ENCODE measurements at places on chromosomes 7 and 10.

DNA sequence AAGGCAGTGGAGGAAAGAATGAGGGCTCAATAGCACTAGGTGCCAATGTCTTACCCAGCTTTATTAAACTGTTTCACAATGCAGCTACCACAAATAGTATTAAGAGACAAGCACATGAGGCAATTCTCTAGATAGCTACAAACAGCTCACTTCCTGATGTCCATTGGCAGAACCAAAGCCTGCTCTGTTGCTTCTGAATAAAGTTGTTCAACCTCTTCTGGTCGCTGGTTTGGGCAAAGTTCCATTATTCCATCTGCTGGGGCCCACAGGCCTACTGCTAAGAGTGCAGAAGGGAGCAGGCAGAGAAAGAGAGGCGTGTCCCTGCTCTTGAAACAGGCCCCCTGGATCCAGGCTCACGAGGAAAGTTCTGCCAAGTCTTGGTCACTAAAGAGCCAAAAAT, 173.9 kb downstream of the ZNF438 start:
- peak; percentile 9 for DNase-seq

DNA sequence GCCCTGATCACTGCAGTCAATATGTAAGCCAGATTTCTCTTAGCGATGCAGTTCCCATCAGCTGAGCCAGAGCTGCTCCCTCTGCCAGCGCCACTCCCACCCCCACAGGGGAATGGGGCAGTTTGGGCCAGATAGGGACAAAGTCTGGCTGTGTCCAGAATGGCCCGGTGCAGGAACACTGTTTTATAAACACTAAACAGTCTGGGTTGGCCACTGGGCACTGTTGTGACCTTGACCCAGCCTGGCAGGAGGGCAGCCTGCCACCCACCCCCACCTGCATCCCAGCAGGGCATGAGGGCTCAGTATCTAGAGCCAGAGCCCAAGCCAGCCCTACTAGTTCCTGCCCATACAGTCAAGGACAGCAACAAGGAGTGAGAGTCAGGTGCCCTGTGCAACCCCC, 1.3 kb downstream of the OGDHL start:
- DNase-seq = no peak

DNA sequence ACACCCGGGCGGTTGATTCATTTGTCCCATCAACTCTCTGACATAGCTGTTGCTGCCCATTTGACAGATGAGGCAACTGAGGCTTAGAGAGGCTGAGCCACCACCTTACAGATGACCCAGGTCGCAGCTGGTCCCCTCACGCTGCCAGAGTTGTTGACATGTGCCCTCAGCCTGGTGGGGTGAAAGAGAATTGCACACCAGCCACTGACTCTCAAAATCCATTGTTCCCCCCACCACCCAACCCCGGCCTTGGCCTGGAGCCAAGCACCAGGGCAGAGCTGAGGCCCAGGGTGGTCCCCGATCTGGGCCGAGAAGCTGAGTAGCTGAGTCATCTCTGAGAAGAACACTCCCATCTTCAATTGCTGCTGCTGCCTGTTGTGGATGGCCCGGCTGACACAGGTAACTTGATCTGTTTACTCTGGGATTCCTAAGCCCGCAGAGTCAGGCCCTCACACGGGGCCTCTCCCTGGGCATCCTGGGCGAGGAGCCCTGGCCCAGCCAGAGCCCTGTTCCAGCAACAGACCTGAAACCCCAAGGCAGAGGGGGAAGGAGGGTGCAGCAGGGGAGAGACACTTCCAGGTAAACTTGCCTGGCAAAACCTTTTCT, 27.5 kb downstream of the PVRIG start:
- DNase-seq = peak; percentile 65

GRCh38 chr10:47309408-47310089, 9.6 kb downstream of the GDF10 start:
- DNase-seq = no peak

- DNase-seq = peak; percentile 48
These were observed 495.9 kb downstream of the XPNPEP1 start for GRCh38 chr10:109427411-109427810.

GRCh38 chr7:7731732-7732131, 13.3 kb upstream of the RPA3 start:
- no peak for DNase-seq

DNA sequence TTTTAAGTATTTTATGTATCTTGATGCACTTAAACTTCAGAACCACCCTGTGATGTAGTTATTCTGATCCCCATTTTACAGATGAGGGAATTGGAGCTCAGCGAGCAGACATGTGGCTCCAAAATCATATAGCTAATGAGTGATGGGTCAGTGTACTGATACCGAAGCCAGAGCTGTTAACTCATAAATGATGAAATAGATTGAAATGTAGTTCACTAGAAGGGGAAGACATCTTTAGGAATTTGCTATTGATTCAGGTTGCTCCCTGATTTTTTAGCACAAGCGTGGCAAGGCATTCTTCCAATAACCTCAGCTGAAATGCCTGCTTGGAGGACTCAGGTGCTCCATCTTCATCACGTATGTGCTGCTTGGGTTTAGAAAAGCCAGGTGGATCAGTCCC, 228.8 kb downstream of the PTEN start:
- DNase-seq = no peak

GRCh38 chr10:70587045-70587658, 15.4 kb downstream of the PRF1 start:
- DNase-seq = no peak

DNA sequence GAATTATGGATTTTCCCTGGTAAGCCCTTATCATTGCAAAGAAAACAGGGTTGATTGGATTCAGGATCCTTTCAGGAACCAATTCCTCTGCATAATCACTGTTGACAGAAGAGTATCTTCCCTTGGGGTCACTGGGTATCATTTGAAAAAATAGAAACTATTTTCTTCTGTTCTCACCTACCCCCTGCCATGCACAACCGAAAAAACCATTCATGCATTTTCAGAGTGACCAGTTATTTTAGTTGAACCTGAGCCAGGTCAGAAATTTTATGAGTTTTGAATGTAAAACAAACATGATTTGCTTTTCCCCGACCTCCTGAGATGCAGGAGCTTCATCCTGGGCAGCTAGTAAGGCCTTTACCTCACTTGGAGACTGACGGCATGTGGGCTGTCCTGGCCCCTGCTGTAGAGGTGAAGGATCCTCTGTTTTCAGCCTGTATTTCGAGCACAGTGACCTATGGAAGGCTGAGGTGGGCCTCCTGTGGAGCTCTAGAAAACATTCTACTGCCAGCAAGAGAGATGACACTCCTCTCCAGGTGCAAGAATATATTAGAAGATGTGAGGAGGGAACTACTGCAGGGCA, 30.1 kb downstream of the TMEM178B start:
- no peak for DNase-seq

- no peak for DNase-seq
These were observed 50.4 kb downstream of the ARMC3 start for GRCh38 chr10:22978287-22978686.

DNA sequence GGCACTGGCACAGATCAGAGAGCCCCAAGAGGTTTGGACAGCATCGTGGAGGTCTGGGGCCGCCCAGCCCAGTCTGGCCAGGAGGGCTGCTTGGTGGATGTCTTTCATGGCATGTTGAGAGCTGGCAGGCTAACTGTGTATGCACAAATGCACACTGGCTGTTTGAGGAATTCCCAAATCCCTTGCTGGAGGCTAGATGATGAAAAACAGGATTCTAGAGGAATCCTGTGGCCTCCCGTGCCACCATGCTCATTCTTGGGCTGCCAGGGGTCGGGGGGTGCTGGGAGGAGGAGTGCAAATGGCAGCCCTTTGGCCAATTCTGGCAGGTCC, 26.5 kb downstream of the LEP start:
- peak; percentile 44 for DNase-seq

GRCh38 chr7:130440527-130441365, at the start of gene CEP41:
Gene CEP41 (minus strand): TSS chr7:130441016. CDS start chr7:130440966, 50 bp downstream.
- DNase-seq = peak; percentile 97

DNA sequence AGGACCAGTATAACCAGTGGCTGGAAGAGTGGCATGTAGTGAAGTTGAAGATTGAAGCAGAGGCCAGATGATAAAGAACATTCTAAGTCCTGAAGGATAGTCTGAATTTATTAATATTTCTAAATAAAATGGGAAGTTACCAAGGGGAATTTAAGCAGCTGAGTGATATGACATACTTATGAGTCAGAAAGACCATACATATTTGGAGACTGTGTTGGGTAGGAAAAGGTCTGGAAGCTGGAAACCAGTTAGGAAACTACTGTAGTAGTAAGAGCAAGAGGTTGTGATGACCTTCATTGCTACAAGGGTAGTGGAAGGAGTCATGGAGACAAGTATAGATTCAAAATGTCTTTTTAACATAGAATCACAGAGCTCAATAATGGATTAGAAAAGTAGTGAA, 752.3 kb downstream of the SUGCT start:
- DNase-seq = peak; percentile 57

GRCh38 chr7:129006636-129007414, 48.1 kb downstream of the TNPO3 start:
- no peak for DNase-seq

DNA sequence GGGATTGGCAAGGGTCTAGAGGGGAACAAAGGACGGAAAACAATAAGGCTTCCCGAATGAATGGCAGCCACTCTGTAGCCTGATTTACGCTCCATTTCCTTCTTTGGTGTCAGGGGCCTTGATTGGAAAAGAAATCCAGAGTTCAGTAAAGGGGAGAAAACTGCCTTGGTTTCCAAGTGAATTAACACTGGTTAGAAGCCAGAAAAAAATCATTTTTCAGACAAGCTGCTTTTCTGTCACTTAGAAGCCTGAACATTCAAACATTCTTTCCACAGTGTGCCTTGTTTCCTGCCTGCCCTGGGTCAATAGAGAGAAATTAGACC, 283 bp upstream of the TRDMT1 start:
- DNase-seq = no peak

DNA sequence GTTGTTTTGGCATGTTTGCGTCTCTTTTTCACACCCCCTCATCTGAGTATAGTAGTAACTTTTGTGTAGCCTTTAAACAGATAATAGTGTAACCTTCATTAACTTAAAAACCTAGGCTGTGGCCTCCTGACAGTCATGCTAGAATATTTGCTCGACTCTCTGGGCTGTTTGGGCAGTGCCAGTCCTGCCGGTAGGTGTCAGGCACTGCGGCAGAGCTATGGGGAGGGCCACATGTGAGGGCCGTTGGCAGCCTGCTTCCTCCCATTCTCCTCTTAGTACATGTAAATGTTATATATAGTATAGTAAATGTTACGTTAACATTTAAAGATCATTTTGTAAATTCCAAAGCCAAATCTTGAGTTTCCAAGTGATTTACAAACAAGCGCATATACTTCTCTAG, 26.1 kb downstream of the BCCIP start:
- no peak for DNase-seq

- DNase-seq = no peak
These were observed 49.0 kb downstream of the HTRA1 start for GRCh38 chr10:122510326-122510725.

GRCh38 chr7:49800031-49800430, 26.6 kb downstream of the VWC2 start:
- no peak for DNase-seq

GRCh38 chr10:15313047-15313446, 58.0 kb downstream of the FAM171A1 start:
- no peak for DNase-seq

- DNase-seq = no peak
These were observed 6.3 kb downstream of the TSPAN13 start for GRCh38 chr7:16759840-16760239.

DNA sequence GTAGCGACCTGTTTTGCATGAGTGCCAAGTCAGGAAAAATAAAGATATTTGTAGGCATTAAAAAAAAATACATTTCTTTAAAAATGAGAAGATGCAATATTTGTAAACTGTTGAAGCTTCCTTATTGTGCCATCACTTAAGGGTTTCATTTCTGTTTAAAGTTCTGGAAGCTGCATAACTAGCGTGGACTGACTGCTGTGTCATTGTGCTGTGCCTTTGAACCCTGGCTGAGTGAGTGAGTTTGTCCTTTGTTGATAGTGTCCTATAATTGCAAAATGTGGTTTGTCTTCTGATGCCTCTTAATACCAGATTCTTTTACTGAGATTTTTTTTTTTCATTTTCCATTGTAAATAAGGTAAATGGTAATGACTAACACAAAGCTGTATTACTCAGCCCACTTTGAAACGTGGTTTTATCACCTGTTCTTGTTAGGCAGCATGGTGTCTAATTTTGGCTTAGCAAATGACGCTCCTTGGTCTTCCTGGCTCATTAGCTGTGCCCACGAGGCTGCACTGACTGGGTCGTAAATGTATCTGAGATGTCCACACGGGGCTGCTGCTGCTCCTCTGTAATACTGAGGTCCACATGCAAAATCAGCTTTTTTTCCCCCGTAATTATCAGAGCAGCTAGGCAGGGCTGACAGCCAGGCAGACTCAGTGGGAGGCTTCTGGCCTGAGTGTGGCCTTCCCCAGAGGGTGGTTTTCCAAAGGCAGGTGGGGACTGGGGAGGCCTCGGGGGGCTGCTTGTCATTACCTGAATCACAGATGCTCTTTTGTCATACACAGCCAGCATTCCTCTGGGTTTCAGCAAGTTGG, 14.8 kb downstream of the ZSCAN25 start:
- no peak for DNase-seq

Data from EL (cell line).